ENCODE measurements at places on chromosomes 3 and 15. TPM values are rescaled to one million over a fixed set of nuclear protein-coding genes. Genes with fewer than 3 reads are reported as not detected.

SPTBN5 gene
- total RNA-seq = 6.6 TPM

BOC gene
- total RNA-seq = 14.2 TPM

LTK gene
- total RNA-seq = 0.55 TPM

ARNT2 gene
- 37.3 TPM for total RNA-seq

FHIT gene
- 16.1 TPM for total RNA-seq

DNA sequence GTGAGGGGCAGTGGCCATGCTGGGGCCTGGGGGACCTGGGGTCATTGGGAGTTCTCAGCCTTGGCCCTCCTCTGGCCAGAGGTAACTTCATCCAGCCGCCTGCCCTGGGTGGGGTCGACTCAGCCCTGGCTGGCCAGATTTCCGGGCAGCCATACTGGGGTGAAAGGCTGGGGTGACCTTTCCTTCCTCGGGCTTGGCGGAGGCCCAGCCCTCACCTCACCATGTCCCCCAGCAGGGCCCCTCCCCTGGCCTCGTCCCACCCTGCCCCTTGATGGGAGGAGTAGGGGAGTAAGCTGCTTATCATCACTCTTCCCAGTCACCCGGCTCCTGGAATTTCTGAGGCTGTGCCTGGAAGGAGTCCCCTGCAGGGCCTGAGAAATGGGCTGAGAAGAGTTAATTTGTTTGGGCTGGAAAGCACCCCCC, 5.4 kb downstream of the SEMA3F start:
- peaks cover 25% of the 10 kb centered on the region for H3K4me1 ChIP-seq
- DNase-seq = no peak
- no peak overlapping the region for H3K27ac ChIP-seq
- H3K4me3 ChIP-seq = no peak overlapping the region
- H3K27me3 ChIP-seq = no peaks in the 10 kb centered on the region

DNA sequence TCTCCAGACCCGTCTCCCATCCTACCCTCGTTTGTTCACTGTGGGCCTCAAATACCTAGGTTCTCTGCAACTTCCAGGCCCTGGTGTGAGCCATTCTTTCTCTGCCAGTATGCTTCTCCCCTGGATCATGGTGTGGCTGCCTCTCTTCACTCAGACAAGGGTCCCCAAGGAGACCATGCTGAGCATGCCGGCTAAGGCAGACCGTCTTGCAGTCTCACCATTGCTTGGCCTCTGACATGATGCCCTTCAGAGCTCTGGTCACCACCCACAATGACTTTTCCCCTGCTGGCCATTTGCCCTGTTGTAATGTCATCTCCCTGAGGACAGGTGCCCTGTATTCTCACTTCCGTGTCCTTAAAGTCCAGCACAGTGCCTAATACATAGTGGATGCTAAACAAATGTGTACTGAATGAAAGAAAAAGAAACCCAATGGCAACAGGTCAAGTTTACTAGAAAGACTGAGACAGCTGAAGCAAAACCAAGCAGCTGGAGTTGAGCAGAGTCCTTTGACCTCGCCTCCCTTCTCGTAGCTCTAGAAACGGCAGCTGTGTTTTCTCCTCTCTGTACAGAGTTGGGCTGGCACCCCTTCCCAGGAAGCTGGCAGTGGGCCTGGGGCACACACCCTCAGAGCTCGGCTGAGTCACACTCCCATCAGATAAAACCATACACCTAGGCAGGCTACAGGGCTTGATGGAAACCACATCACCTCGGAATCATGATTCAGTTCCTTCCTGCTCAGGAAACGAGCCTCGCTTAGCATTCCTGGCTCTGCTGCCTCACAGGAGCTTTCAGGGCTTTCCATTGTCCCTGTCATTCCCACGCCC, 8.6 kb downstream of the TLR9 start:
- DNase-seq = no peak
- H3K4me3 ChIP-seq = no peak overlapping the region
- H3K36me3 ChIP-seq = peaks cover 20% of the 10 kb centered on the region
- no peak overlapping the region for H3K27ac ChIP-seq
- peaks cover 2% of the 10 kb centered on the region for H3K4me1 ChIP-seq

GRCh38 chr3:159513867-159514380, 474.7 kb upstream of the IL12A start:
- H3K4me1 ChIP-seq = no peaks in the 10 kb centered on the region
- no peak overlapping the region for H3K27ac ChIP-seq
- H3K4me3 ChIP-seq = no peak overlapping the region
- DNase-seq = no peak
- H3K36me3 ChIP-seq = no peaks in the 10 kb centered on the region

- no peaks in the 10 kb centered on the region for H3K36me3 ChIP-seq
- no peaks in the 10 kb centered on the region for H3K27me3 ChIP-seq
- H3K4me1 ChIP-seq = no peaks in the 10 kb centered on the region
These were observed 16.1 kb downstream of the ZNF106 start for GRCh38 chr15:42474827-42475226.

DNA sequence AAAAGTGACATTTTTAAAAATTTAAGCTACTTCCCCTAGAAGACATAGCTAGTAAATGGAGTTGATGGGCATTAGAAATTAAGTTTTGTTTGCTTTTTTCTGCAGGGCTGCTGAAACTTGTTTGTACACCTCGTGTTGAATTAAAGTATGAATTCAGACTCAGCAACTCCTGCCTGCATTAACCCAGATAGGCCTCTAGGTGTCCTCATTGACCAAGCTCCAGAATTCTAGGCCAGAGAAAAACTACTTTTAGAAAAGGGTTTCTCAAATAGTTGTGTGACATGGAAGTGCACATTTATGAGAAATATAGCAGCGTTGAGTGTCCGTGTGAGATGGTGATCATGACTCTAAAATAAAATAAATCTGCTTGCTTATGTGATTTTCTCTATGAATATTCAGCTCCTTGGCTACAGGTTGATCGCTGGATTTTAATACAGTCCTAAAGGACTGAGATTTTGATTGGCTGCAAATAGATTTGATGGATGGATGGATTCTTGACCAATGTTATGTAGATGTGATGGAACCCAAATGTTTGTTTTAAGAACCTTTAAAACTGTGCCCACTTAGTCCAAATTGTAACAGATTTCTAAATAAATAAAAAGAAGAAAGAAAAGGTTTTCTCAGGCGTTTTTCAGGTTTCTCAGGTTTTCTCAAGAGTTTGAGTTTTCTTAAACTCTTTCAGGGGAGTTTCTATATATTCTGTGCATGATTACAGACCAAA, 39.4 kb upstream of the LMOD3 start:
- H3K4me3 ChIP-seq = no peak overlapping the region
- no peak overlapping the region for H3K27ac ChIP-seq
- no peaks in the 10 kb centered on the region for H3K27me3 ChIP-seq
- peaks cover 5% of the 10 kb centered on the region for H3K4me1 ChIP-seq
- no peak for DNase-seq

GRCh38 chr15:72382146-72382545, 6.3 kb upstream of the HEXA start:
- no peaks in the 10 kb centered on the region for H3K36me3 ChIP-seq
- no peak overlapping the region for H3K27ac ChIP-seq
- H3K4me3 ChIP-seq = no peak overlapping the region
- DNase-seq = no peak
- H3K27me3 ChIP-seq = peaks cover 54% of the 10 kb centered on the region

DNA sequence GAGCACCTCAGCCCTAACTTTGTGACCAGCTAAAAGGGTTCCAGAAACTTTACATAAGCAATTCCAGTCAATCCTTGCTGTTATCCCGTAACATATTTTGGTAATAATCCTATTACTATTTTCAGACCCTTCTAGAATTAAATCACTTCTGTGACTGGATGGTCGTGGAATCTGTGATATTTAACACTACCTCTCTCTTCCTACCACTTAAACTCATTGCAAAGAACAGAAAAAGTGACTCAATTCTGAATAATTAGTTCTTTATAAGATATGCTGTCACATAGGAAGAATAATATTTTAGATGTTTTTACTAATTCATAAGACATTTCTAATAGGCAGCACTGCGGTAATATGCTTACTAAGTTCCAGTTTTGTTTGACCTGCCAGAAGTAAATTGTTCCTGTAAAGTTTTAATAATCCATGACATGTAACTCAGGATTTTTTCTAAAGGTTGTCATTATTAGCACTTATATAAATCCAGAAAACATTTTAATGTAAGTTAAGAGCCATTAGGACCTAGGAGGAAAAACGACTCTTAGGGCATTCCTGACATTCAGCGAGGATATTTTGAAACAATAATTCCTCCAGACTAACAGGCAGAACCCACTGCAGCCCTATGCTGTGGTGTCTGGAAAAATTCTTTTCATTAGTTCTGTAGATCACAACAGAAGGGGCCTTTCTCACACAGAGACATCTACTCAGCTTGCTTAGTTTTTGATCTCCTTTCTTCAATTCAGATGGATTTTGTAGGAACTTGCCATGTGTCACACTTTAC, 113.3 kb upstream of the MBNL1 start:
- no peaks in the 10 kb centered on the region for H3K27me3 ChIP-seq
- no peak overlapping the region for H3K4me3 ChIP-seq
- H3K36me3 ChIP-seq = no peaks in the 10 kb centered on the region
- H3K27ac ChIP-seq = no peak overlapping the region
- DNase-seq = no peak

- no peaks in the 10 kb centered on the region for H3K36me3 ChIP-seq
- H3K4me3 ChIP-seq = no peak overlapping the region
- DNase-seq = no peak
- peaks cover 1% of the 10 kb centered on the region for H3K4me1 ChIP-seq
These were observed 810.6 kb upstream of the NR2F2 start for GRCh38 chr15:95519887-95520286.

- H3K4me1 ChIP-seq = peaks cover 2% of the 10 kb centered on the region
- DNase-seq = no peak
- H3K36me3 ChIP-seq = no peaks in the 10 kb centered on the region
- H3K27ac ChIP-seq = no peak overlapping the region
- H3K27me3 ChIP-seq = no peaks in the 10 kb centered on the region
These were observed 50.6 kb downstream of the SERP1 start for GRCh38 chr3:150495563-150496168.

Data from progenitor cell of endocrine pancreas (in vitro differentiated cells).